ENCODE measurements at places on chromosomes 7 and 10.

- DNase-seq, result no peak
Measured at GRCh38 chr10:69848454-69848853, 46.7 kb downstream of the COL13A1 start.

DNA sequence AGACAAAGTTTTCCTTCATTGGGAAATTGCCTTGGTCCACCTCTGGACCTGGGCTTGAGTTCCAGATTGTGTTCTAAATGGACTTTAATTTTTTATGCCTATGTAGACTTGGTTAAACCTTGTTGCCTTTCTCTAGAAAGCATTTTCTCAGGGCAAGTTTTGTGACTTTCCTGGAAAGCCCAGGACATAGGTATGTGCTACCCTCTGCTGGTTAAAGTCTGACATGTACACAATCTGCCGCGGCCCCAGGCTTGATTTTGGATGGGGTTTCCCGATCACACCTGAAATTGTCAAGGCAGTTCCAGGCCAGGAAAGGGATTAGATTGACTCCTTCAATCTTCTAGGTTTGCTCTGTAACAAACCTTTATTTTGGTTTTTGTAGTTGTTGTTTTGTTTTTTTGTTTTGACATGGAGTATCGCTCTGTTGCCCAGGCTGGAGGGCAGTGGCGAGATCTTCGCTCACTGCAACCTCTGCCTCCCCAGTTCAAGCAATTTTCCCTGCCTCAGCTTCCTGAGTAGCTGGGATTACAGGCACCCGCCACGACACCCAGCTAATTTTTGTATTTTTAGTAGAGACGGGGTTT, 14.1 kb upstream of the AKR1B10 start:
- DNase-seq, result peak; percentile 61

DNA sequence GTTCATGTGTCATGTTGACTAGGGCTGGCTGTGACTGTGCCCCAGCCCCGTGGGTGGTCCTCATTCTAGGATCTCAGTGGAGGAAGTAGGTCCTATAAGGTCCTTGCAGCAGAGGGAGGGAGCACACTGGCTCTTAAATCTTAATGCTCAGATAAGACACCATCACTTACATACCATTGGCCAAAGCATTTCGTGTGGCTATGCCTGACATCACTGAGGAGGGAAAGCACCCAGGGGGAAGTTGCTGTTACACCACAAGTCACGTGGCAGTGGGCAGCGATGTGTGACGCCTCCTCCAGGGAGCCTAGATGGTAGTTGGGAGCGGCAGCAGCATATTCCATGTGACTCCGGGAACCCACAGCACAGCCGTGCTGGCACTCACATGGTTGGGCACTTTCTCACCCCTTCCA, 224.7 kb upstream of the SH2B2 start:
- DNase-seq, result no peak

- DNase-seq, result no peak
Measured at GRCh38 chr7:82677493-82677892, 233.9 kb upstream of the CACNA2D1 start.

DNA sequence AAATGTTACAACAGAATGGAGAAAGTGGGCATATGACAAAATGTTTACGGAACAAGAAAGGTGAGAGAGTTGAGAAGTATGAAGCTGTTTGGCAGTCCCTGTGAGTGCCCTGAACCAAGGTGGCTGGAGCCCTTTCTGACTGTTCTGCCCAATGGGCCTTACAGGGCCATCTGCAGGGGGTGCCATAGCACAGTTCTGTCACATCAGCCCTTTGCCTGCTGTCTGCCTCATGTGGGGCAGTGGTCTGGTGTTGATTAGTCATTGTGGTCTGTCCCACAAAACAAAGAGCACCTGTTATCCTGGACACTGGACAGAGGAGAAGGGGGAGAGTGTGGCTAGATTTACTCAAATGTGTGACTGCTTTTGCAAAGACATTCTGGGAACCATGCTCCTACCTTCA, 51.5 kb upstream of the OSBPL3 start:
- no peak for DNase-seq

- no peak for DNase-seq
Measured at GRCh38 chr7:130899071-130899560, 165.1 kb upstream of the KLF14 start.

DNA sequence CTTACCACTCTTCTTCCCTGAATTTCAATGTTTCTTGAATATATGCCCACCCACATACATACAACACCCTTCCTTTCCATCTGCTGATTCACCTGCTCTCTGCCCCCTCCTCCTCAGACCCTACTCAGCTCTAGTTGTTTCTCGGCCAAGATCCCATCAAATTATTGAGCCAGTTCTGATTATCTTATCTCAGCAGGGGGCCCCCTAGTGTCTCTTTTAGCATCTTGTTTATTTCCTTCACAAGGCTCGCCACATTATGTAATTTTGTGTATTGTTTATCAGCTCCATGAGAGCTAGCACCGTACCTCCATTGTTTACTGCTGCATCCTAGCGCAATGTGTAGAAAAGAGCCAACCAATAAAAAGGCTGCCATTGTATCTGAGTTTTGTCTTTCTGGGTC, 71.9 kb downstream of the FAM13C start:
- no peak for DNase-seq

DNA sequence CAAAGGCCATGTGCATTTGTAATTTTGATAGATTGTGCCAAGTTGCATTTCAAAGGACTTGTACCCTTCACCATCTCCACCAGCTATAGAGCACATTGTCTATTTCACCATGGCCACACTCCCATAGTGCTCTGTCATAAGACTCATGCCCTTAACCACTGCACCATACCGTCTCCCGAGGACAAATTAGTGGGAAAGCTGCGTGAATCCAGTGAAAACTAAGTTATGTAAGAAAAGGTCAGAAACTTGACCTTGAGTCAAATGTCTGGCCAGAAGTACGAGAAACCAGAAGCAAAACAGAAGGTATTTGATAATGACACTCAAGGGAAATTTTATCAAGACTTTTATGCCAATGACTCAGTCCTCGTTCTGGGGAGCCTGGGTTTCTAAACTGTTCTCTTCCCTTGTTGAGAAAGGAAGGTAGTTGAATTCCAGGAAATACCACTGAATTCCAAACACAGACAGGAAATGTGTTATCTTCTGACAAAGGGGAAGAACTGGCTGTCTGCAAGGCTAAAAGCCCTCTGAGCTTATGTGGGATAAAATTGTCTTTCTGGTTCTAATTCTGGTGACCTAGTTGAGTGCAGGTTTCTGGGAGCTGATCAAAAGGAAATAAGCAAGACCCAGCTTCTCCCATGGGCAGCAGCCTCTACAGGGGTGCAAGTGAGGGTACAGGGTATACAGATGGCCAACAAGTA, 49.7 kb downstream of the CDK1 start:
- DNase-seq, result no peak

DNA sequence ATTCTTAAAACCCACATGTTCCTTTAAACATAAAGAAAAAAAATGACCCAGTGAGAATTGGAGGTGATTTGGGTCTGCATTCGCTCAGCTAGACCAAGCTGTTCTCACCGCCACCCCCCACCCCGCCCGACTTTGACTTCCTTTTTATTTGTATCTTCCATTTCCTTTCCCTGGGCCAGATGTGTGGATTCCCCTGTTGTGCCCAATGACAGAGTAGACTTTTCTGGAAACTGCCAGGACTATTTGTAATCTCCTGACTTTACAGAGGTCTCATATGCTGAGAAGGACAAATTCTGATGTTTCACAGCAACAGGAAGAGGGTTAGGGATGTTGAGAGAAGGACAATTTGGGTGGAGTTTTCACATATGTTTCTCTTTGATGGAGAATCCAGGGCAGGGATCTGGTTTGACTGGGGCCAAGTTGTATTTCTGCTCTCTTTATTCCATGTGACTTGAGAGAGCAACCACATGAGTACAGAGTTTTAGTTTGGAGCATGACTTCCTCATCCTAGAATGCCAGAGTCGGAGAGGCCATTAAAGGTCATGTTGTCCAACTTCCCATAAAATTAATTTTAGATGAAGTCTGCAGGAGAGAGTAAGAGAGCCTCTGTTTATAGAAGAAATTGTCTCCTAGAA, 1023.2 kb downstream of the LRMDA start:
- DNase-seq, result no peak

All from Caco-2 (cell line).